Posterior vena cava (tissue), 2 donors: ENCODE measurements at places on chromosomes 6 and 20. TPM values are rescaled to one million over a fixed set of nuclear protein-coding genes. Genes with fewer than 3 reads are reported as not detected.

DNA sequence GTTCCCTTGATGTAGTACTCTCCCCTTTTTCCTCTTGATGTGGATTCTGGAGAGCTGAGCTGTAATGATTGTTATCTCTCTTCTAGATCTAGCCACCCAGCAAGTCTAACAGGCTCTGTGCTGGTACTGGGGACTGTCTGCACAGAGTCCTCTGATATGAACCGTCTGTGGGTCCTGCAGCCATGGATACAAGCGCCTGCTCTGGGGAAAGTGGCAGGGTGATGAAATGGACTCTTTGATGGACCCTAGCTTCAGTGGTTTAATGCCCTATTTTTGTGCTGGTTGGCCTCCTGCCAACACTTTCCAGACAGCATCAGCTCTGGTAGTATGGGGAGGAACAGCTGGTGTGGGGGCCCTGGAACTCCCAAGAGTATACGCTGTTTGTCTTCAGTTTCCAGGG lies 216.3 kb downstream of the ADGRG6 start:
- DNase-seq = no peak

DNA sequence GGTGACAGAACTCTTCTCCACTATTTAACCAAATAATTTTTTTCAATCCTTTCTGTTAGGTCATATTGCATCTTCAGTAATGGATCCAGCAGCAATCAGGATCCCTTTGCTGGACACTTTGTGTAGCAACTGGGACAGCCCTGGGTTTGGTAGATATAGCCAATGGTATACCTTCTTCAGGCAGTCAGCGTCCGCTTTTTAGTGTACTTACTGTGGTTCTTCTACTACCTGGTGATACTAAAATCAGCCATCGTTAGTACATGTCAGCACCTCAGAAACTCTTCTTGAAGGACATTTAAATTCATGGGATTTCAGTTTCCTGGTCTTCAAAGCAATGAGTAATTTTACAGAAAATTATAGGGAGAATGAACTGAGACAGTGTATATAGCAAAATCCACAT lies 93.5 kb downstream of the ADGRG6 start:
- DNase-seq = no peak

Gene UBD
- total RNA-seq = not detected

DNA sequence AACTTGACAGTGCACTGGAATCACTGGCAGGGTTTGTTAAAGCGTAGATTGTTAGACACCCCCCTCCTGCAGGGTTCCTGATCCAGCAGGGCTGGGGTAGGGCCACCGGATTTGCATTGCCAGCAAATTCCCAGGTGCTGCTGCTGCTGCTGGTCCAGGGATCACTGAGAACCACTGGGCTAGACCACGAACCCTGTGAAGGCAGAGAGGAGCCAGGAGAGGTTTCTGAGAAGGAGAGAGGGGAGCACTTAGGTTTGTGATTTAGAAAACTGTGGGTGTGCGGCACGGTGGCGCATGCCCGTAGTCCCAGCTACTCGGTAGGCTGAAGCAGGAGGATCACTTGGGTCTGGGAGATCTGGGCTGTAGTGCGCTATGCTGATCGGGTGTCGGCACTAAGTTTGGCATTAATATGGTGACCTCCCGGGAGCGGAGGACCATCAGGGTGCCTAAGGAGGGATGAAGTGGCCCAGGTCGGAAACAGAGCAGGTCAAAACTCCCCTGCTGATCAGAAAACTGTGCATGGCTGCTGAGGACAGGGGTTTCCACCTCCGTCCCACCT lies 53.6 kb upstream of the FAM83D start:
- DNase-seq = peak; percentile 58

GRCh38 chr6:45558858-45559257 lies 181.1 kb upstream of the SUPT3H start:
- no peak for DNase-seq

GRCh38 chr6:87925373-87926060 lies 122.1 kb upstream of the SPACA1 start:
- no peak for DNase-seq

DNA sequence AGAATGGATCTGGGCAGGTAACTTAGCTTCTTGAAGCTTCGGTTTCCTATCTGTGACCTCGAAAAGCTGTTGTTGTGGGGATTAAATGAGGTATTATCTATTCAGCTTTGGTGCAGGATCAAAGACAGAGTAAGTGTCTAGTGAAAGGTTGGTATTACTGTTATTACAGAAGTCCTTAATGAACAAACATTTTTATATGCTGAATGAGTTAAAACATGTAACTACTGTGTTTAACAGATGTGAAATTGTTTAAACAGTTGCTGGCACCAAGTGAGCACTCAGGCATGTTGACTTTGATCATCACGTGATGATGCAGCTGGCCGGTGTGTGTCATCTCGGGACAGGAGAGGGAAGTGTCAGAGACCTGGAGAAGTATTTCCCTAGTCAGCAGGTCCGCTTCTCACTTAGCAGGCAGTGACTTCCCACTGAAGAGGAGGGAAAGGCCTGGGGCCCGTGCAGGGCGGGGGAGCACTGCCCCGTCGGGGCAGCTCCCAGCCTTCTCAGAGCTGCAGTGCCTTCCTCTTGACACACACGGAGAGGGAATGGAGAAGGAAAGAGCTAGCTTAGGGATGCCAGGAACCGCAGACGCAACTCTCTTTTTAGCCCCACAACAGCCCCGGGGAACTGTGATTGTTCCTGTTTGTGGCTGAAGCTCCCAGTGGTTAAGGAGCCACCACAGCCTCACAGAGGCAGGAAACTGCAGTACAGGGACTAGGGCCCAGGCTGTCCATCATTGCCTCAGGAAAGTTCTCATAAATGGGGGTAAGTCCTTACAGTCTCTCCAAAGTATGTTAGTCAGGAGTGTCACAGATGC lies 18.0 kb downstream of the TUBB2A start:
- DNase-seq = peak; percentile 85

Gene TOX2
- 1.5 TPM for total RNA-seq

- no peak for DNase-seq
These were observed 16.5 kb upstream of the DSE start for GRCh38 chr6:116354236-116354635.

Gene HDGFL1
- not detected for total RNA-seq

GRCh38 chr6:11054722-11055121 lies 10.6 kb upstream of the ELOVL2 start:
- DNase-seq = no peak

GRCh38 chr20:40643891-40644290 lies 45.1 kb downstream of the MAFB start:
- DNase-seq = no peak

- DNase-seq = no peak
These were observed 582.5 kb downstream of the RFPL4B start for GRCh38 chr6:112929641-112930040.

Gene ZC2HC1B
- not detected for total RNA-seq

Gene C6orf15
- total RNA-seq = not detected
